Non-pigmented ciliary epithelial cell (primary cell): ENCODE measurements at places on chromosomes 2 and 18.

GRCh38 chr2:30505500-30506180 lies 58.6 kb downstream of the LCLAT1 start:
- no peak for DNase-seq

- DNase-seq = no peak
Observed at GRCh38 chr2:160375802-160376469, 117.7 kb downstream of the RBMS1 start.

DNA sequence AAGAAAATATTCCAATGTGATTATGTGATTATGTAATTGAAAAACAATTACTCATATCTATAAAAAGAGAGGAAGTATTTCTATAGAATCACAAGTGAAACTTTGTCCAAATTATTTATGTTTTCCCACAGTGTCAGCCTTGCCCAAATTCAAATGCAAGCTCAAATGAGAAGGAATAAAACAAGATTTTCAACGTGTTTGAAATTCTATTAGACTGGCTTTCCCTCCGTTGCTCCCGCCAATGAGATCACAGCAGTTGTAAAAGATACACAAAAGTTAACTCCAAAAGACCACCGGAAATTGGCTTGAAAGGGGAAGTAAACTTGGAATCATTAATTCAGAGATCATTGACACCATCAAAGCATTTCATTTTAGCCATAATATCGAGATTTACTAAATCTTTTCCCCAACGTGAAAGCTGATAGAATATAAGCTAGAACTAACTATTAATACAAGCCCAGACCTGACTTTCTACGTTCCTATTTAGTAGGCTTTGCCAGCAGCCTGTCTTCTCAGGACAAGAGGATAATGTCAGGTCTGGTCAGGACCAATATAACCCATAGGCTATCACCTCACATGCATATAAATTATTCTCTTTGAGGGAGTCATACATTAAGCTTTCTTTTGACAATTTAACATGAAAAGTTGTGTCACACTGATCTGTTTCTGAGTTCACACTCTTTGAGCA lies 222.6 kb upstream of the CHAC2 start:
- no peak for DNase-seq

- DNase-seq = no peak
Observed at GRCh38 chr2:129058981-129059380, 740.3 kb upstream of the HS6ST1 start.

GRCh38 chr2:159793326-159793725 lies 4.7 kb downstream of the CD302 start:
- no peak for DNase-seq

DNA sequence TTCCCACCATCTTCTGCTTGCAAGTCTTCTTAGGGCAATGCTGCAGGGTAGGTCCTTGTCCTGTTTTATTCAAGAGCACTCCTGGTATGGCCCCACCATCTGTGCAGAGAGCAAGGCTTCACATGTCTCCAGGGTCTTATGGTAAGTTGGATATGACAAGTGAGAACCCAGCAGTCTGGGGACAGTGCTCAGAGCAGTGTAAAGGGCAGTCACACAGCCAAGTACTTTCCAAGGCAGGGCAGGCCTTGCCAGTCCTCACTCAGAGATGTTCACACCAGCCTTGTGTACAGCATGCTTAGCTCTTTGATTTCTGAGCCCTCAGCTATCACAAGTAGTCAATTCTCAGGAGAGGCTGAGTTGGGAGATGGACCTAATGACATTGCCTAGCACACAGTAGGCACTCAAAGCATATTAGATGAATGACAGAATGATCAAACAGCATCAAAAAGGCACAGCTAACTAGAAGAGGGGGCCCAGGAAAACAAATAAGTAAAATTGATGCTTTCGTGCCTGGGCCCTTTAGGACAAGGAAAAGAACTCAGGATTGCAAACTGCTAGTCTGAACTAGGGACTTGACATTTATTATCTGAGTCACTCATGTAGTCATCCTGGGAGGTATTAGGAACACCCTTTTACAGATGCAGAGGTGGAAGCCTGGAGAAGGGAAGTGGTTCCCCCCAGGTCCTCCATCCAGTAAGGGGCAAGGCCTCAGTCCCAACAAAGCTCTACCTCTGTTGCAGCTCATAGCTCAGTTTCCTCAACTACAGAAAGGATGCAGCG lies 86.7 kb upstream of the CTAGE1 start:
- DNase-seq = no peak

DNA sequence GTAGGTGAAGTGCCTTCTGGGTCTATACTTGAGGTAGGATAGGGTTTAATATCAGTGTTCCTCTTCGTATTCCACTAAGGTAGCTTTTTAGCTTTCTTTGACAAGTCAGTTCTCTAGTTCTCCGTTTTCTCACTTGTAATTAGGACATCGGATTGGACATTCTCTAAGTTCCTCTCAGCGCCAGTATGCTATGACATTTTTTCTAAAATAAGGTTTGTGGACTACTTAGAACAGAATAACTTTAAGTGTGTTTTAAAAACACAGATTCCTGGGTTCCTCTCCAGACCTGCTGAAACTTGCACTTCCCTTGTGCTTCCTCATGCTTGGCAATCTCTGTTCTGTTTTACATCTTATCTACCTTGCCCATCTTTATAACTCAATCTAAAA lies 69.3 kb upstream of the YWHAQ start:
- no peak for DNase-seq
